ENCODE measurements at places on chromosomes 11 and 22.

GRCh38 chr22:45960477-45961386 is 16.2 kb downstream of the WNT7B start:
- DNase-seq = no peak

DNA sequence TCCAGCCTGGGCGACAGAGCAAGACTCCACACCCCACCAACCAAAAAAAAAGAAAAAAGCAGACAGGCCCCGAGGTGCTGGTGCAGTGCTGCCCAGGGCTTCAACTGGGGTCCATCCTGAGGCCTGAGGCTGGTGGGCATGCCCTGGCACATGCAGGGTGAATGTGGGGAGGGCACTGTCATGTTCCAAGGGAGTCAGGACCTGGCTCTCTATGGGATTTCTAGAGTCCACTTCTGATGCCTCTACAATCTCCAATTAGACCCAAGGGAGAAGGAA is 10.1 kb downstream of the CENPM start:
- no peak for DNase-seq

GRCh38 chr11:18749681-18750319 is 23.8 kb upstream of the IGSF22 start:
- no peak for DNase-seq

GRCh38 chr11:84137505-84137904 is 851.3 kb upstream of the CCDC90B start:
- no peak for DNase-seq

DNA sequence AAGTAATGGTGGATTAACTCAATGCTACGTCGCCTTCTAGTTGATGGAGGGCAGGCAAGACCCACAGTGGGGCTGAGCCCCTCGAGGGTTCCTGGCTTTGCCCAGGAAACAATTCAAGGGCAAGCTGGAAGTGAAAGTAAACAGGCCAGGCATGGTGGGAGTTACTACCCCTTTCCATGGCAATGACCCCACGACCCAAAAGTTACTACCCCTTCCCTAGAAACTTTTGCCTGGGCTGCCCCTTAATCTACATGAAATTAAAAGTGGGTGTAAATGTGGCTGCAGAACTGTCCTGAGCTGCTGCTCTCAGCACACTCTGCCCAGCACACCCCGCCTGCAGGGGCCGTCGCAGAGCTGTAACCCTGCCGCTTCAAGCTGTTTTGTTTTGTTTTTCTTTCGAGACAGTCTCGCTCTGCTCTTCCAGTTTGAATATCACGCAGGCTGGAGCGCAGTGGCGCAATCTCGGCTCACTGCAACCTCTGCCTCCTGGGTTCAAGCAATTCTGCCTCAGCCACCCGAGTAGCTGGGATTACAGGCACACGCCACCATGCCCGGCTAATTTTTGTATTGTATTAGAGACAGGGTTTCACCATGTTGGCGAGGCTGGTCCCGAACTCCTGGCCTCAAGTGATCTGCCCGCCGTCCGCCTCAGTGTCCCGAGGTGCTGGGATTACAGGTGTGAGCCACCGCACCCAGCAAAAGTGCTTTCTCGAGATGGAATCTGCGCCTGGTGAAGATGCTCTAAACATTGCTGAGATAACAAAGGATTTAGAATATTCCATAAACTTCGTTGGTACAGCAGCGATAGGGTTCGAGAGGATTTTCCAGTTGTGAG is 5.9 kb upstream of the RNH1 start:
- DNase-seq = no peak
